Muscle of back (tissue), 13 donors: ENCODE measurements at places on chromosomes 12 and 14. TPM values are rescaled to one million over a fixed set of nuclear protein-coding genes. Genes with fewer than 3 reads are reported as not detected.

Gene CLMN
- 4.6 TPM for polyA plus RNA-seq

Gene REM2
- not detected for polyA plus RNA-seq

GRCh38 chr12:124480469-124481256, 86.7 kb downstream of the NCOR2 start:
- no peak for DNase-seq

GRCh38 chr12:65949009-65949623, 124.8 kb downstream of the HMGA2 start:
- no peak for DNase-seq
